ENCODE measurements at places on chromosomes 3 and 15.

- peak; percentile 61 for DNase-seq
These were observed 30.9 kb downstream of the CCNL1 start for GRCh38 chr3:157128771-157129681.

DNA sequence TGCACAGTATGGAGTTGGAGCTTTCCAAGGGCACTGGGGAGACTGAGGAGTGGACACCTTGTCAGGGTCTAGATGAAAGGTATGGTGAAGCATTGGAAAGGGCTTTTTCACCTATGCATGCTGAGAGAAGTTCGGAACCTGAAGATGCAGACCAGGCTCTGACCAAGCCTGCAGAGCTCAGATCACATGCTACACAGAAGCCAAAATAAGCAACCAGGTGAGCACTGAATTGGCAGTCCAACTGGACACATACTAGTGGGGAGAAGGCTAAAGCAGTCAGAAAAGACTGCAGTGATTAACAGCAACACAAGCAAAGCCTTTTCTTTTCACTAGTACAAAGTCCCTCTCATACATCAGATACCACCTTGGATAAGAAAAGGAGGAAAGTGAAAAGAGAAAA is 238.3 kb upstream of the PLSCR5 start:
- no peak for DNase-seq

GRCh38 chr3:57382933-57383332 is 90.4 kb upstream of the ASB14 start:
- DNase-seq = peak; percentile 6

DNA sequence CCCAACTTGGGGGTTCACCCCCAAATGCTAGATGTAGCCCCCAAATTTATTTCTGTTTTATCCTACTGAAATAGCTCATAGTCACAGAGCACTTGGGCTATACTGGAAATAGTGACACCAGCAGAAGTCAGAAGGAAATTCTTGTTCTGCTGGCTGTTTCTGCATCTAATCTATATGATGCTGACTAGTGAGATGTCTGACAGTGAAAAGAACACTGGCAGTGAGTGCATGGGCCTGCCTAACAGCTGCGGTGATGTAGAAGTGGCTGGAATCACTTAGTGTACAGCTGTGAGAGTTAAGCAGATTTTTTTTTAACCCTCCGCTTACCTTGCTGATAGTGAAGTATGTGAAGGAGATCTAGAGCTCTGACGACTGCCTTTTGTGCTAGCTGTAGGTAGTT is 14.0 kb downstream of the TTC14 start:
- no peak for DNase-seq
